ENCODE measurements at places on chromosomes 1 and 21.

GRCh38 chr1:225434046-225434445, 6.2 kb upstream of the LBR start:
- DNase-seq: no peak

GRCh38 chr1:67482733-67483482, 52.7 kb upstream of the SERBP1 start:
- DNase-seq: no peak

DNA sequence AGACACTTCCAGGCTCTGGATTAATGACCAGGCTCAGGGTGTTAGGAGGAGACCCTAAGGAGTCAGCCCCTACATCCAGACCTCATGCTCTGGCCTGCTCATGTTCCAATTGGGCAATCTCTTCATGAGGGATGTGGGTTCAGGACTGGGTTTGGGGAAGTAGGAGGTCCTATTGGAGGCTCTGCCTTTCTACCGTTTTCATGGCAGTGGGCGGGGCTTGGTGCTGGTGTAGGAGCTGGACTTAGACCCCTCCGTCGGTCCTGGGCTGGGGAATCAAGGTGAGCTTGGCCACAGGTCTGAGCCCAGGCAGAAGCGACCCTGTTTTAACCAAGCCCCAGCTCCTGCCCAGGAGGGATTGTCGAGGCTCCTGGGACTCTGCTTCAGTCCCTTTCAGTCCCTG, 123.4 kb downstream of the PRDM16 start:
- DNase-seq: no peak

DNA sequence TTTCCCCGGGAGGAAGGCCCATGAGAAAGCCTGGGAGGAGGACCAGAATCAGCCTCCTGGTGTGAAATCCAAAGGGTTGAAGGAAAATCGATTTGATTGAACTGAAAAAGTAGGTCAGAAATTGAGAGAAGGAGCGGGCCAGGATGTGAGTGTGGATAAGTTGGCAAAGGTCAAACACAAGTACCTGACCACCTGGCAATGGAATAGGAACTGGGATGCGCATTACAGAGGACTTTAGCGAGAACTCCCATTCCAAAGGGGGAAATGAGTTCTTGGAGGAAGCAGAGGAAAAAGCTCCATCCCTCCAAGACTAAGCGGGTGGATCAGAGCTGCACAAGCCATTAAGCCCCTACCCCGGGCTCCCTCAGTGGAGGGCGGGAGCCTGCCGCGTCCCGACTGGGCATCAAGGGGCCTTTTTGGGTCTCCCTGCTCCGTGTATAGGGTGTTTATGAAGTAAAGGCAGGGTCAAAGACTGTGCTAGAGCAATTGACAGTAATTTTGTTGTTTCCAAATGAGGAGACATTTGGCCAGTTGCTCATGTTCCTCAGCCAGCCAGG, 56.4 kb downstream of the TGFB2 start:
- no peak for DNase-seq

DNA sequence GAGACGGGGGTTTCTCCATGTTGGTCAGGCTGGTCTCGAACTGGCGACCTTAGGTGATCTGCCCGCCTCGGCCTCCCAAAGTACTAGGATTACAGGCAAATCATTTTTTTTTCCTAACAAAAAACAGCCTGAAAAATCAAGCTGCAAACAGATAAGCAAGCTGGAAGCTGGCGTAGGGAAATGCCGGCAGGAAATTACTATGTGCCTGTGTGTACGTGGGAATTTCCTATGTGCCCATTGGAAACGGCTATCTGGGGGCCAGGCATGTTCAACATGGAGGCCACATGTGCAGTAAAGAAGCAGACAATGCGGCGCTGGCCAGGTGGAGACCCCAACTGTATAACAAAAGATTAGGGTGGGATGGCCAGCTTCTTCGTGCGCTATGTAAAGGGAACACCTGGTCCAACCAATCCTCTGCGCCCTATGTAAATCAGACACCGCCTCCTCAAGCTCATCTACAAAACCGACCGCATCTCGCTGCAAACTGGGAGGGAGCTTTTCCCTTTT, 9.1 kb upstream of the AADACL4 start:
- DNase-seq: peak; percentile 24

- DNase-seq: peak; percentile 50
Observed at GRCh38 chr1:84758968-84759491, 68.8 kb upstream of the SSX2IP start.

- DNase-seq: no peak
Observed at GRCh38 chr1:3062616-3063378, 6.2 kb upstream of the PRDM16 start.

DNA sequence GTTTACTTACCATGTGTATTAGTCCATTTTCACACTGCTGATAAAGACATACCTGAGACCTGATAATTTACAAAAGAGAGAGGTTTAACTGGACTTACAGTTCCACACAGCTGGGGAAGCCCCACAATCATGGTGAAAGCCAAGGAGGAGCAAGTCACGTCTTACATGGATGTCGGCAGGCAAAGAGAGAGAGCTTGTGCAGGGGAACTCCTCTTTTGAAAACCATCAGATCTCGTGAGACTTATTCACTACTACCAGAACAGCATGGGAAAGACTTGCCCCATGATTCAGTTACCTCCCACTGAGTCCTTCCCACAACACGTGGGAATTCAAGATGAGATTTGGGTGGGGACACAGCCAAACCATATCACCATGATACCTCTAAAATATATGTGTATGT, 39.3 kb upstream of the ERRFI1 start:
- DNase-seq: no peak

DNA sequence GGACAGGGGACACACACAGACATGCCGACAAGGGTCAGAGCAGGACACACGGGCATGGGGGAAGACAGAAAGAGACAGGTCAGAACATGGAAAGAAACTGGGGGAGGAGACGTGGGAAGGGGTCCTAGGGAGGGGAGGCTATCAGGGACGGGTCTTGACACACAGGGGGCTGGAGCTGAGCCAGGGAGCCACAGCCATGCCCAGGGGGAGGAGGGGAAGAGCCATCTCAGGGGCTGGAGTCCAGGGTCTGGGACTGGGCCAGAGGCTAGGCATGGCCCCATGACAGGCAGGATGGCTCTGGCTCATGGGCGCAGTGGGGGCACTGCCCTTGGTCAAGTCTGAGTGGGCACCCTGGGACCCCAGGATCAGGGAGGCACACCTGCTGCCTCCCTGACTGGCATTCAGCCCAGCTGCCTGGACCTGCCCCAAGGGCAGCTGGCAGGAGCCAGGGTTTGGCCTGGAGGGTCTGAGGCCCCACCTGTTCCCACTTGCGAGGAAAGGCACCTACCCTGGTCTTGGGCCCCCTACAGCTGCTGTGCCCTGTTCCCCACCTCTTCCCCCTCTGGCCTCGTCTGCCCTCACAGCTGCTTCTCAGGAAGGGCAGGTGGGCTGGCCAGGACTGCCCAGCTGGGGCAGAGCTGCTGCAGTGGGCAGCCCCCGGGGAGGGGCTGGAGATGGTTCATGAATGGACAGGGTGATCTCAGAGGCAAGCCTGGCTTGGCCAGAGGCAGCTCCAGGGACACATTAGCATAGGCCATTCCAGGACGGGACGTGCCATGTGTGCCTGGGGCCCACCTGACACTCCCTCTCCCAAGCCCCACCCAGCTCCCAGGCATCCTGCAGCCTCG, 42.9 kb downstream of the HSPG2 start:
- no peak for DNase-seq

GRCh38 chr1:82015444-82015843, 214.7 kb downstream of the ADGRL2 start:
- DNase-seq: no peak

GRCh38 chr1:206754011-206754410, 16.6 kb upstream of the IL19 start:
- no peak for DNase-seq

DNA sequence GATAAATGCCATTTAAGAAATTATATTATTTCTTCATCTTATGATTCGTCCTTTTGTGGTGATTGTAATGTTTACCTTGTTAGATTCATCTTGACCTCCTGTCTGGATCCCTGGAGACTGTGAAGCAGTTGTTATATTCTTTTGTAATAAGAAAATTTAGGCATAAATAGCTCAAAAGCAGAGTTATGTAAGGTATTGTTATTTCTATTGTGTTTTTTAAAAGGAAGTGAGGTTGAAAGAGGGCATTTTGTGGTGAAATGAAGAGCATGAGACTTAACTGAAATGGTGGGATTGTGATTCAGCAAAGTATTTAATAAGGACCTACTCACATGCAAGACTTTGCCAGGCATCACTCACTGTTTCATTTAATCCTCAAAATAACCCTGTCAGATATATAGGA, 104.0 kb downstream of the PDE4B start:
- DNase-seq: no peak

GRCh38 chr1:46300673-46301405, 2.6 kb downstream of the LRRC41 start:
- no peak for DNase-seq

- DNase-seq: no peak
Observed at GRCh38 chr1:40620150-40620549, 45.3 kb downstream of the RIMS3 start.

DNA sequence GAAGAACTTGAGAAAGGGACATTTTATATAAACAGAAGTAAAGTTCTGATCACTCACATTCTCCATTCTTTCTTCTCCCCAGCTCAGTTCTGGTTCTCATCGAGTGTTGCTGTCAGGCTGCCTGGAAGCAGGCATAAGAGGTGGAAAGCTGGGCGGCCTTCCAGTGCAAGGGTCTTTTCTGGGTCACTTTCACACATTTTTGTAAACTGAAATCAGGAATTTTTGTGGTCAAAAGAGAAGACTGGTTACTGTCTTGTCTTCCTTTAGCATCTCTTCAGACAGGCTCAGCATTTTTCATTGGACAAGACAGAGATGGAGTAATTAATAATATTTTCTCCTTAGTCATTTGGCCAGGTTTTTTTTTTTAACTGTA, 93.7 kb downstream of the CTH start:
- peak; percentile 73 for DNase-seq

DNA sequence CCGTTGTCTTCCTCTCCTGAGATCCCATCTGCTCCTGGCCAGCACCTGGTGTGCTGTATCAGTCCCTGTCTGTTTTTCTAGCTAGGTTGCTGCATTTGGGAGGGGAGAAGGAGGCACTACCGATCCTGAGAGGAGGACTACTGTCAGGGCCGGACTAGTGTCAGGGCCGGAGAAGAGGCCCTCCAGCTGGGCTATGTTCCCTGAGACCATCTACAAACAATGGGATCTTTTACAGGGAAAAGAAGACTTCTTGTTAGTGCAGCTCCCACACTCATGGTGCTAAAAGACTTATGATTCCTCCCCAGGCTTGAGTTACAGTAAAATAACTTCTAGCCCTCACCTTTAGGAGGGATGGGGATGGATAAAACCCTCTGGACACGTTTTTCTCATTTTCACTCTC, 141.0 kb upstream of the TNR start:
- DNase-seq: no peak

DNA sequence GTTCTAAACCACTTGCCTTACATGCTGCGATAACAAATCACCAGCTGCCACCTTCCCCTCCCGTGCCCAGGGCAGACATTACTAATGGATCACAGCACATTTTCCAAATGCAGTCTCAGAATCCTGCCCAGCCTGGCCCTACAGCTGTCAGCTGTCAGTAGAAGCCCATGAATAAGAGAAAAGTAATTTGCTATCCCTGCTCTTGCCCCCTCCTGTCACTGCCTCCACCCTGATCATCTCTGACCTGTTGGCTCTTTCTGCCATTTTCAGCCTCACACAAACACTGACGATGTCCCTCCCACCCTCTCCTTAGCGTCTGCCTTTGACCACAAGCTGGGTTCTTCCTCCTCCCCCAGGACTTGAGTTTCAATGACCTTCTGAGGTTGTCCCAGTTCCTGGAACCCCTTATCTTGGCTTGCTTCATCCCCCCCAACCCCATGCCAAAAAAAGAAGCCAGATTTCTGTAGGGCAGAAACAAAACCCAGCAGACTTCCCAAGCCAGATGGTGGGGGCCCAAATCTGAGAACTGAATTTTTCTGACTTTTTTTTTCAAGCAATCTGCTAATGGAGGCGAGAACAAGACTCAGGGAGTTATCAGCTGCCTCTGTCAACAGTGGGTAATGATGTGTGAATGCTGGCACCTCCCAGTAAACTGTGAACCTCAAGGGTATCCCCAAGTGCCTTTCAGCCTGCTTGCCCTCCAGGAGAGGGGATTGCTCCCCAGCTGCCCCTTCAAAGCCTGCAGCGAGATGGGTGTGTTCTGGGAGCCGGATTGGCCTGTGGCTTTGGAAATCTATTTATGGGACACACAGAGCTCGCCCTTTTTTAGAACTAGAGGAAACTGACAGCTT, 216.5 kb upstream of the VAMP3 start:
- peak; percentile 19 for DNase-seq

- DNase-seq: no peak
Observed at GRCh38 chr1:47334765-47335435, 1.3 kb downstream of the CMPK1 start.

- no peak for DNase-seq
Observed at GRCh38 chr1:177287270-177287669, 116.5 kb downstream of the BRINP2 start.

DNA sequence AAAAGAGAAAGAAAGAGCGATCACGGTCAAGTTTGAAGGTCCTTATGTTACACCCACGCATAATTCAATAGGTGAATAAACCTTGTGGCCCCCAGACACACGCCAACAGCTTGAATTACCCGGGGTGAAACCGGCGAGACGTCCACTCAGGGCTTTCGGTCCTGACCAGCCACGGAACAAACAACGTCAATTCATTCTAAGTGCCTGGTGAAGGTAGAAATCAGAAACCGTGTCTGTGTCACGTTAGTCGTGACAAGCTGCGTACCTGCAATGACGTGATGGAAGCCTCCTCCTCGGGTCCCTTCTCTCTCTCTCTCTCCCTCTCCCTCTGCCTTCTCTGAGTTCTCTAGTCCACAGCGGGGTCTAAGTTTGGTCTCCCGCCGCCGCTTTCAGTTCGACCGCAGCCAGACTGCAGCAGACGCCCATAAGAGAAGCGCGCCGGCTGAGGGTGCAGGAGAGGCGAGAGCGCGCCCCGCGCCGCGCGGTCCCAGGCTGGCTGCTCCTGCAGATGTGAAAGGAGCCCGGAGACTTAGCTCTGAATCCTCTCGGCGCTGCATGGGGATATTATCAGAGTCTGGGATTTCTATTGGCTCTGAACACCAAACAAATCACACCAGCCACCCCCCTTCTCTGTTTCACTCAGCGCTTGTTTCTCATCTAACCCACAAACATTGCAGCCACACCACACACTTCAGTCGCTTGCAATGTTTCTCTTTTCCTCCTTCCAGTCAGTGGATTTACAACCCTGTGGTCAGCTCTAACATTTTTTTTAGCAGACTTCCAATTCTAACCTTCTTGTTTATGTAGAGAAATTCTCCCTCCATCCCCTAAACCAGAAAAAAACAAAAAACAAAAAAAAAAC, at the start of gene GREM2:
Gene GREM2, minus strand, starts transcription at position 537 of the 862 bp plus-strand sequence. CDS start 118,680 bp downstream, outside the sequence.
- DNase-seq: peak; percentile 90

DNA sequence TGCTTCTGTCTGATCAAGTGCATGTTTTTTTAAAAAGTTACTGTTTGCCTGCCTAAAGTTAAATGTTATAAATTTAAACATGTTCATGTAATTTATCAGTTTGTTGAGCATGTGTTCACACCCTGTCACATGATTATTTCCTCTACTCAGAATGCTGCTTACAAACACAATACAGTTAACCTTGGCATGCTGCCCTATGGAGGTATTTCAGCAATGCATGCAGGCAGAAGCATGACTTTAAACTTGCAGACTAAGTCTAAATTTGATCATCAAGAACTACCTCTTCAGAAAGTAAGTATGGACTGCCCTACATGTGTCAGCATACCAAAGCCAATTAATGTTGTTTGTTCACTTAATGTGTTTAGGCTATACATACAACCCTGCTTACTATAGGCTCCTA, 161.6 kb downstream of the LRRC40 start:
- peak; percentile 23 for DNase-seq

- DNase-seq: no peak
Observed at GRCh38 chr1:245768596-245768995, 613.8 kb downstream of the KIF26B start.

GRCh38 chr1:207031632-207032264, 808 bp downstream of the C1orf116 start:
- no peak for DNase-seq

Data from NCI-H82 (cell line).